Stimulated activated naive CD4-positive, alpha-beta T cell (primary cell): ENCODE measurements at places on chromosomes 7 and 10.
A peak's percentile ranks its signal among the peaks of the same experiment; 100 is the strongest.

GRCh38 chr7:21076574-21076973 is 289.9 kb upstream of the SP8 start:
- no peak for DNase-seq

DNA sequence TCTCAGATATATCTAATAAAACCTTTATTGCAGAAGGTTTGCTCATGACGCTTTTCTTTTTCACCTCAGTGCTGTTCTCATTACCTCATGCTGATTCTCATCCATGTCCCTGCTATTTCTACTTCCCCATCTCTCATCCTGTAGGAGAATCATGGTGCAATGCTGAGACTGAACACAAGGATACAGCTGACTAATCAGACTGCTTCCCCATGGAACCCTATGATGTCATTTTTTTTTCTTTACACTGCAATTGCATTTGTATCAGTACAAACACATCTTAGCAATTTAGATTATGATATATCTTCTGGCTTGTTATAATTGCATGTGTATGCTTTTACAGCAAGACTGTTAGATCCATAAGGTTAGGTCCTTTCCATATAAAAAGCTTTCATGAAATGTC is 93.7 kb downstream of the SEMA3A start:
- no peak for DNase-seq

DNA sequence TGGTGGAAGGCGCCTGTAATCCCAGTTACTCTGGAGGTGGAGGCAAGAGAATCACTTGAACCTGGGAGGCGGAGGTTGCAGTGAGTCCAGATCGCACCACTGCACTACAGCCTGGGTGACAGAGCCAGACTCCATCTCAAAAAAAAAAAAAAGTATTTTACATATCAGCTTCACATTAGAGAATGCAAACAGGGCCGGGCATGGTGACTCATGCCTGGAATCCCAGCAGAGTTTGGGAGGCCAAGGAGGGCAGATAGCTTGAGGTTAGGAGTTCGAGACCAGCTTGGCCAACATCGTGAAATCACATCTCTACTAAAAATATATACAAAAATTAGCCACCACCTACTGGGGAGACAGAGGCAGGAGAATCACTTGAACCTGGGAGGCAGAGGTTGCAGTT is 31.6 kb downstream of the USP54 start:
- no peak for DNase-seq

DNA sequence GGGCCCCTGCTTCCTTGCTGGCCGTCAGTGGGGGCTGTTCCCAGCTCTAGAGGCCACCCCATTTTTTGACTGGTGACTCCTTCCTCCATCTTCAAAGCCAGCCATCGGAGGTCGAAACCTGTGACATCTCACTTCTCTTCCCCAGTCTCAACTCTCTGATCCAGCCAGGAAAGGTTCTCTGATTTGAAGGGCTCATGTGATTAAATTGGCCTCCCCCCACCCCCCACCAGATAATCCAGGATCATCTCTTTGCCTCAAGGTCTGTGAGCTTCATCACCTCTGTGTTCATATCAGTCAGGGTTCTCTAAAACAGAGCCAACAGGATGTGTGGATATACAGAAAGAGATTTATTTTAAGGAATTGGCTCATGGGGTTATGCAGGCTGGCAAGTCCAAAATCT is 5.6 kb upstream of the RAMP3 start:
- no peak for DNase-seq

- DNase-seq: no peak
Observed at GRCh38 chr10:31011665-31012022, 20.0 kb downstream of the ZNF438 start.

- DNase-seq: no peak
Observed at GRCh38 chr7:136049818-136050461, 72.8 kb upstream of the MTPN start.

GRCh38 chr10:80382989-80383388 is 25.4 kb upstream of the PRXL2A start:
- peak; percentile 13 for DNase-seq

DNA sequence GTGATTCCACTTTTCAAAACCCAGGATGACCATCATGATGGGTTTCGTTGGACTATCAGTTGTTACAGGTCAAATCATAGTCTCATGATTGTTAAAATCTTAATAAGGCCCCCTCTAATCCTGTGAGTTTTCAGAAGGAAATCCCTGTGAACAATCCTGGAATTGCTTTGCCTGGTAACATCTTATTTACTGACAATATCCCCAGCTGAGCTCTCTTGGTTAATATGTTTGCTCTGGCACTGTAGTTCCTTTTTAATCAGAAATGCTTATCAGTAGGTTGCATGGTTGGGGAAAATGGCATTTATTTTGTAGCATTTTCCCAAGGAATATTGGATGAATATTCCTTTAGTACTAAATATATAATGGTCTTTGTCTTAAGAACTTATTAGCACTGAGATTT is 163.9 kb downstream of the TCF7L2 start:
- DNase-seq: no peak

DNA sequence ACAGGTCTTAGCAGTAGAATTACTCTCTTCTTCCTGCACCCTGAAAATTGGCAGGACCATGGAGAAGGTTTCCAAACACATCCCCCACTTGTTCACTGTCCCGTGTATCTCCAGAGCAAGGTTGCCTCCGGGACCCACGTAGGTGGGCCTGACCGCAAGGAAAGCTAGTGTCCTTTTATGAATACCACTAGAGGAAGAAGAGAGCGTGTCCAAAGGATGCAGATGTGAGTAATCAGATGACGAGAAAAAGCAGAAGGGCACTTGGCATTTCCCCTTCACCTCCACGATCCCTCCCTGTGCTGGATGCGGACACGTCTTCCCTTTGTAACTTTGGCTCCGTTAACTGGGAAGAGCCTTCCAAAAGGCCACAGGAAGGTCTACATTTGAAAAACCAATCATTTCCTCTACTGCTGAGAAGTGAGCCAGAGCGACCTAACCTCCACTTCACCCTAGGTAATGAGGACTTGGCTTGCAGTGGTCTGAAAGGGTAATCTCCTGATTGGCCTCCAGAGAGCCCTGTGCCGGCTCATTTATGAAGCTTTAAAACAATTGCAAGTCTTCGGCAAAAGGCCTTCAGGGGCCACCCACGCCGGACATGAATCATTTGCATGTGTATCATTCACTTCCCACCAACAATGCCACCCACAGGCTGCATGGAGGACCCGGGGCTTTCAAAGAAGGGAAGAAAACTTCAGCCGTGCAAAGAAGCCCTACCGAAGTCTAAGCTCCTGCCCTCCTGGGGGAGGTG is 55.4 kb downstream of the LYZL1 start:
- no peak for DNase-seq

DNA sequence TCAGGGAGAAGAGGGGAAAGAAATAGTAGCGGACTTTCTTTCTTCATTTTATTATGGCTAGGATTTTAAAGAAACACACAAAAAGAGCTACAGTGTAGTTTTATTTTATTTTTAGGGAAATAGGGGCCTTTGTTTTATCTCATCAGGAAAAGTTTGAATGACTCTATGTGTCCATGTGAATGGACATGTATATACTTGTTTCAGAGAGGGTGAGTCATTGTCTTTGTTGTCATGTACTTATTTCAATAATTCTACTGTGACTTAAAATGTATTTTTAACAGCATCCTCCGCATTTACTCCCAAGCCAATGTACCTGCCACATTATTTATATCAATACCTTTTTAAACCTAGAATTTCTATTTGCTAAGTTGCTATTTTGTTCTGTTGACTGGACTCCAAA is 569.5 kb downstream of the SORCS3 start:
- DNase-seq: no peak
